ENCODE measurements at places on chromosomes 1 and 21. TPM values are rescaled to one million over a fixed set of nuclear protein-coding genes. Genes with fewer than 3 reads are reported as not detected.

The REG4 gene
- total RNA-seq: not detected

The SELL gene
- total RNA-seq: 0.95 TPM

The TTLL7 gene
- 6.2 TPM for total RNA-seq

The SLFNL1 gene
- total RNA-seq: 0.07 TPM

DNA sequence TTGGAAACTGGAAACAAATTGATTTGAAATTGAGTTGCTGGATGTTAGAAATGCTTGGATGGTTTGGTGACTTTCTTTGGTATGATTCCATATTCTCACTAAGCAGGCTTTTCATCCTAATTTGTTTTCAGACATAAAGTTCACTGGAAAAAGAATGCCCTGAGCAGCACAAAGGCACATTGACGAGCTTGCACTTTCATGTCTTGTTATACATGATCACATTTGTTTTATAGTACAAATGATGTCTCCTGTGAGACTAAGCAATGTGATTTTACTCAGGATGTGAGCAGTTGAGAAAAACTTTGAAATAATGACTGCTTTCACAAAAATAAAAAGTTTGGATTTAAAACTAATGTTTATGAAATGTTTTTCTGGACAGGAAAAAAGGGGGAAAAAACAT lies 63.6 kb downstream of the KCNT2 start:
- no peak overlapping the region for H3K27ac ChIP-seq
- H3K4me1 ChIP-seq: no peaks in the 10 kb centered on the region
- H3K4me3 ChIP-seq: no peak overlapping the region
- H3K27me3 ChIP-seq: no peaks in the 10 kb centered on the region

GRCh38 chr1:43337588-43337987 lies at the start of gene MPL:
MPL (plus strand) TSS chr1:43337818; CDS start chr1:43337849, 31 bp downstream.
- H3K27ac ChIP-seq: no peak within 1 kb of the TSS
- no peak within 1 kb of the TSS for H3K4me3 ChIP-seq
- no peaks in the 10 kb centered on the region for H3K36me3 ChIP-seq
- no peaks in the 10 kb centered on the region for H3K4me1 ChIP-seq

GRCh38 chr1:76881762-76882161 lies 14.5 kb downstream of the ST6GALNAC5 start:
- H3K4me1 ChIP-seq: no peaks in the 10 kb centered on the region
- DNase-seq: no peak
- H3K4me3 ChIP-seq: no peak overlapping the region
- no peaks in the 10 kb centered on the region for H3K36me3 ChIP-seq
- no peaks in the 10 kb centered on the region for H3K27me3 ChIP-seq

DNA sequence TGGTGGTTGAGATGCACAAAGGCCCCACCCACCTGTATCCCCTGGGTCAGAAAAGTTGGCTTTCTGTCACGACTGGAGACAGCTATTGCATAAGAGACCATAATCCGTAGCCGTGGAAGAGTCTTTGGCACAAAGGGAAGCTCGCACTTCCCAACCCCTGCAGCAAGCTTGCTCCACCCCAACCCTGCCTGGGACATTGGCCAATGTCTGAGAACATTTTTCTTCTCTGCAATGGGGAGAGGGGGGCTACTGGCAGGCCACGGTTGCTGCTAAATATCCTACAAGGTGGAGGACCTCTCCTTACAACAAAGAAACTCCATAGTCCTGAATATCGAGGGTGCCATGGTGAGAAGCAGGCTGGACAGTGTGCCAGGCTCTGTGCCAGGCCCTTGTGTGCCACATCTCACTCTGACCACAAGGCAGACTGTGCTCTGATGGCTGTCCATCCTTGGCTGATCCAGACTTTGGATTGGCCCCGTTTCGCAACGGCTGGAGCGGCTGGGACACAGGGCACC lies 104.1 kb downstream of the CSMD2 start:
- no peak overlapping the region for H3K4me3 ChIP-seq
- no peak for DNase-seq
- H3K36me3 ChIP-seq: no peaks in the 10 kb centered on the region
- no peaks in the 10 kb centered on the region for H3K4me1 ChIP-seq

DNA sequence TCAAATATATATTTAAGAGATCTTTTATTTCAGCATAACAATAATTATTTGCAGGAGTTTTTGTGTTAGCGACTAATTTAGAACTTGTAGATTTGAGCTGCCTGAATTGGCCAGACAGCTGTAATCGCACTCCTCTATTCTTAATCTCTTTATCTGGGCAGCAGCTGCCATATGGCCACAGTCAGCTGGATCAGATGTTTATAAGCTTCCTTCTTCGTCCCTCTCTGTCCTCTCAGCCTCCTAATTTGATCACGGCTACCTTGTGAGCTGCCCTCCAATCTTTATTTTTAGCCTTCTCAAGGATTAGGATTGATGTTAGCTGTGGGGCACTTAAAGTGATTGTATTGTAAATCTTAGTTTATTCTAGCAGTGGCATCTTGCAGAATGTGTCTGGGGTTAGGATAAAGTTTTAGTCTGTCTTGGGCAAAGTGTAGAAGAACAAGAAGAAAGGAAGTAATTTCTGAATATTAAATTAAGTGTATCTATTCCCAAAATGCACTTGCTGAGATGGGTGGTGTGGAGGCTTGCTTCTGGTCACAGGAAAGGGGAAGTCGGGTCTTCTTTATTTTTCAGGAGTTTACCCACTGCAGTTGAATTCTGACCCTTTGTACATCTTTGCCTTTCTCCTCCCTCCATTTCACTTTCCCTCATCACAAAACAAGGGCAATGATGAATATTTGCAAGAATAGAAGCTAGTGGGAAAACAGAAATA lies 1.1 kb downstream of the ZBTB18 start:
- H3K27me3 ChIP-seq: peaks cover 3% of the 10 kb centered on the region
- H3K4me1 ChIP-seq: peaks cover 27% of the 10 kb centered on the region
- peaks cover 17% of the 10 kb centered on the region for H3K36me3 ChIP-seq
- peak; percentile 53 for DNase-seq
- H3K27ac ChIP-seq: peak overlapping the region; percentile 91

DNA sequence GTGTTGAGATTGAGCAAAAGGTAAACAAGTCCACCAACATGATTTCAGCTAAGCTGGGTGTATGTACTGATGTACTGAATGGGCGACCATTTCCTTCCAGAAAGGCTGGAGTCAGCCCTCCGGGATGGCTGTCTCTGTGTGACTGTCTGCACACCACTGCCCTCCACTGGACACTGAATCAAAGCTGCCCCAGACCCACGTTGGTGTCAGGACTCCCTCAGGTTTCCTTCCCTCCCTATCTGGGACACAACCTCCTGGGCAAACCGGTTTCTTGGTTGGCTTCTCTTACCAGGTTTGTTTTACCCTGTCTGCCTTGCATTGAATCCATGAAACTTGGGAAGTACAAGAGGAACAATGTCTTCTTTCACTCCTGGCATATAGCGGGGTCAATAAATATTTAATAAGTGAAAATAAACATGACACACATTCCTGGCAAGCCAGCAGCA lies 5.3 kb upstream of the SRP9 start:
- H3K4me3 ChIP-seq: no peak overlapping the region
- DNase-seq: peak; percentile 97
- H3K36me3 ChIP-seq: no peaks in the 10 kb centered on the region
- H3K27me3 ChIP-seq: peaks cover 5% of the 10 kb centered on the region
- no peak overlapping the region for H3K27ac ChIP-seq
- H3K4me1 ChIP-seq: peaks cover 18% of the 10 kb centered on the region

Data from endodermal cell (in vitro differentiated cells).